ENCODE measurements at places on chromosomes 5 and 9. TPM values are rescaled to one million over a fixed set of nuclear protein-coding genes. Genes with fewer than 3 reads are reported as not detected.

DNA sequence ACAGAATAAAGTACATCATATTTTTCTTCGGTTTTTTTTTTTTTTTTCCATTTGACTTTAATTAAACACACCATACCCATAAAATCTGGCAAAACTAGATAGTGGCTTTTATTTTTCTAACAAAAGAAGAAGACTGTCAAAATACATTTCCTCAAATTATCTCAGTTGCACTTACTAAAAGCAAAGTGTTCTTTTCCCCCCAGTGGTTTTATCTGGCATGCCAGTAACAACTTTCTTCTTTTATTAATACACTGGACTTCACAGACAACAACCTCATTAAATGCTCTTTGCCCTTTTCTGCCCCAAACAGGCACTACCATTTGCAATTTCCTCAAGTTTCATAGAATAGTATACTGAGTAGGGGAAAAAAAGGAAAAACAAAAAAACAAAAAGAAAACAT is 1792.3 kb downstream of the EFNA5 start:
- DNase-seq = no peak

DNA sequence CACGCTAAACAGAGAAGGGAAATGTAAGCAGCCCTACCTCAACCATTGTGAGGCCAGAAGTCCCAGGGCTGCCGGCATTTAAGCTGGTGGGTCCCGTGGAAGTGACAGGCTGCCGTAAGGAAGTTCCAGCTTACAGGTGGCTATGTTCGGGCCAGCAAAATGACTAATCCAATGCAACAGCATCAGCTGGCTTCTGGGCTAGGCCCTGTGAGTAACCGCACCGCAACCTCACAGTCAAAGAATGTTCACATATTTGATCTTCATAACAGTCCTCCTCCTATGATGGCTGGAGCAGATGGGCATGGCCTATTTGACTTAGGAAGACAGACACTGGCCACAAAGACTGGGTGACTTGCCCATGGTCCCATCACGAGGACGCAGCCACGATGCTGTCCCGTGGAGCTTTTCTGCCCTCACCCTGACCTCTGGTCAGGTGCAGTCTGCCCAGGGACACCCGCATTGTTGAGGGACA is 88.2 kb downstream of the LIFR start:
- DNase-seq = no peak

- DNase-seq = no peak
Measured at GRCh38 chr9:8134635-8135034, 335.1 kb upstream of the DMAC1 start.

DNA sequence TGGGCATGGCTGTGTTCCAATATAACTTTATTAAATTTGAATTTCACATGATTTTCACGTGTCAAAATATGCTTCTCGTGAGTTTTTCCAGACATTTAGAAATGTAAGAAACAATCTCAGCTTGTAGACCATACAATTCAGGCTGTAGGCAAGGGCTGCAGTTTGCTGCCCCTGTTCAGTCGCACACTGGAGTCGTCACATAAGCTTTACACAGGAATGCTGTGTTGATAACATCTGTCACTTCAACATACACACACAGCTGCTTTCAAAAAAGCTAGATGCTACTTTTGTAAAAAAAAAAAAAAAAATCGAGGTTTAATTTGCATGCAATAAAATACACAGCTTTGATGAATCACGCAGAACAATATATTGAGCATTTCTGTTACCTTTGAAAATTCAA is 77.9 kb downstream of the MYO10 start:
- DNase-seq = no peak

DNA sequence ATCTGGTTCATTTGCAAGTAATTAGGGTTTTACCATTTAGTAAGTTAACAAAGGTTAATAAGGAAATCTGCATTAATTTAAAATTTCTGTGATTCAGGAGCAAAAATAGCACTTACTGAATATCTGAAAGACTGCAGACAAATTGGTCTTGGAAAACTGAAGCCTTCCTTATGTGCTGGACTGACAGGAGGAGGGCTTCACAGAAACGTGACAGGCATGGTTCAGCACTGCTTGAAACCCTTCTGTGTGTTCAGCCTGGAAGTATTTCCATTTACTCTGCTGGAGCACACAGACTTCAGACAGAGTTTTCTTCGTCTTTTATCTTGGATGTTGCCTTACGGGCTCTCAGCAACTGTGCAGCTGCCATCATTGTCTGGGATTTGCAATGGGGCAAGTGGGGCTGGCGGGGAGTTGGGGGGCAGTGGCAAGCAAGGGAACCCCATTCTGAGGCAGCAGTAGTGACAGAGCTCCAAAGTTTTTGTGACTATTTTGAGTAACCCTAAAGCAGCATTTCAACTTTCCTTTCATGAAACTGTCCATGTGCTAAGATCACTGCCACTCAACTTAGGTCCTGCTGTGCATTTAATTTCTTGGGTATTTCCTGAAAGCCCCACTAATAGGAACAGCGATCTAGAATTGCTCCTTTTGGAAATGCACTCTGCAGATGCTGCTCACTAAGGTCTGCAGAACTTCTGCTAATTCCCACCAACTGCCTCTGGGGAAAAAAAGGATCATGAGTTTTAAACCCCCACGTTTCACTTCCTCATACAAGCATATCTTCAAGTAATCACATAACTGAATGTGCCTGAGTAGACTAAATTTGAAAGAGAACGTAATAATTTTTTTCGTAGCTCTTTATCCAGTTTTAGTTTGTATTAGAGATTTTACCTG is 56.6 kb downstream of the KCNN2 start:
- no peak for DNase-seq

DNA sequence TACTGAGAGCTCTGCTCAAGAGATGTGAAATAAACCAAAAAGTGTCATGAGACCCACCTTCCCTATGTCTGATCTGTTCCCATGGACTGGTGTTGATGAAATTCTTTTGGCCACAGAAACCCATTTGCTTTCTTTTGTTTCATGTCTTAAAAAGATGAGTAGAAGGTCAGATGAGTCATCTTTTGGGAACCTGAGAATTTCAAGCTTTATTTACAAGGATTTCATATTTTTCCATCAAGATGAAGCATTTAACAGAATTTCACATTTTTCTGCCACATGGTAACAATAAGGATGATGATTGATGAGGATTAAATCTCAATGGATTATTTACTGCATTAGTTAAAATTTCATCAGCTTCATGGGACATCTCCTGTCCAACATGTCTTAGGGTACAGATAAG is 337.8 kb downstream of the DEPDC1B start:
- DNase-seq = no peak

DNA sequence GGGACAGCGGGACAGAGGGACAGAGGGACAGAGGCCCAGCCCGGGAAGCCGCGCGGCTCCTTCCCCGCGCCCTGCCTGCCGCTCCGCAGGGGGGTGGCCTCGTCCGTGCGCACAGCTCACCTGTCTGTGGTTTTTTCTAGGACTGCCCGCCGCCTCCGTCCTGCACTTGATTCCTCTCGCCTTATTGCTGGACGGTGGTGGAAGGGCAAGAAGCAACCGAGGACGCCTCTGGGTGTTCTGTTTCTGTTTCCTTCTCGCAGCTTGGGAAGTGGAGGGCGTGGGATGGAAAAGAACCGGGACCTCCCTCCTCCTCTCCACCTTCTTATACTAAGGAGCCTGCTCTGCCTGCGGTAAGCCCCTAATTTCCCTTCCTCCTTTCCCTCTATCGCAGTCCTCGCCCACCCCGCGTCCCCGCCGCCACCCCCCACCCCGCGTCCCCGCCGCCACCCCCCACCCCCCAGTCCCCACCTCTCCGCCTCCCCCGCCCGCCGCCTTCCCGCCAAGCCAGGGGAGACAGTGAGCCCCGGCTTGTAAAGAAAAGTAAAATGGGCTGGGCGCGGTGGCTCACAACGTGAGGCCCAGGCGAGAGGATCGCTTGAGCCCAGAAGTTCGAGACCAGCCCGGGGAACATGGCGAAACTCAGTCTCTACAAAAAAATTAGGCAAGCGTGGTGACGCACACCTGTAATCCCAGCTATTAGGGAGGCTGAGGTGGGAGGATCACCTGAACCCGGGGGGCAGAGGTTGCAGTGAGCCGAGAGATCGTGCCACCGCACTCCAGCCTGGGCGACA is 9.6 kb upstream of the FLT4 start:
- no peak for DNase-seq

GRCh38 chr5:83503662-83504061 is 32.1 kb downstream of the VCAN start:
- no peak for DNase-seq

- DNase-seq = no peak
Measured at GRCh38 chr9:10062629-10063395, 550.0 kb downstream of the PTPRD start.

- no peak for DNase-seq
Measured at GRCh38 chr9:108073823-108074222, 584.3 kb upstream of the KLF4 start.

DNA sequence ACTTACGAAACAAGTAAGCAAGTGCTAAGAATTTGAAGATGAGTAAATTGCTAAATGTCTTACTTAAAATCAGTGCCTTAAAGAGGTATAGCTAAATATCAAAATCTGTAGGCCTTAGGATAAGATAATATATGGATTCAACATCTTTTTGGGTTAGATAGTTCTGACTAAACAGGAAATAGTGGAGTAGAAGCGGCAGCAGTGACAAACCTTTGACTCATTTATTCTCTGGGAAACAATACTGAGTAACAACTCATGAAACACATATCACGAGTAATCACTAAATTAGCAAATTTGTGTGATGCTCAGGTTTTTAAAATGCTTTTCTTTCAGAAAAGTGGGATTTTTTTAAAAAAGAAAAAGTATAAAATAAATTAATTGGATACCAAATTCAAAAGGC is 762.1 kb upstream of the TYRP1 start:
- no peak for DNase-seq

DNA sequence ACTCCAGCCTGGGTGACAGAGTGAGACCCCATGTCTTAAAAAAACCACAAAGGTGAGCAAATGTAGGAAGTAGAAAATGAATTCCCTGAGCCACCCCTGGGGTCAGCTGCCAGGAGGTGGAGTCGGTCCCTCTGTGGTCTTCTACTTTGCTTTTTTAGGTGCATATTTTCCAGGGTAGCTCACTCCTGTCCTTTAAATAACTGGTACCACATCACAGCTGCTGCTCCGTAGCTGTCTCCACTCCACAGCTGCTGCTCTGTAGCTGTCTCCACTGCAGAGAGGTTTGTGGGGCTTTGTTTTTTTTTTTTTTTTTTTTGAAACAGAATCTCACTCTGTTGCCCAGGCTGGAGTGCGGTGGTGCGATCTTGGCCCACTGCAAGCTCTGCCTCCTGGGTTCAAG is 8.9 kb downstream of the WDR5 start:
- DNase-seq = no peak

- DNase-seq = no peak
Measured at GRCh38 chr5:155276231-155276630, 262.7 kb downstream of the KIF4B start.

DNA sequence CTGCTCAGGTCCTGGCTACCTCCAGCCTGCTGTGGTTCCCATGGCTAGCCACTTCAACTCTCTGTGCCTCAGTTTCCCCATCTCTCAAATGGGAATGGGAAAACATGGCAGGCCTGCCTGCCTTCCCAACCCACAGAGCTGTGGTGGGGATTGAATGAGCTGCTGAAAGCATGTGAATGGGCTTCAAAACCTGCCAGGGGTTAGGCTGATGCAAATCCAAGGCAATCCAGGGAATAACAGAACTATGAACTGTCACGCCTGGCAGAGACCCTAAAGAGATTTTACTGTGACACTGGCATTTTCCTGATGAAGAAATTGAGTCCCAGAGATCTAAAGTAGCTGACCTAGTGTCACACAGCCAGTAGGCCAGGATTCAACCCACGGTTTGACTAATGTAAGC is 29.9 kb upstream of the TCF7 start:
- DNase-seq = no peak

GNAQ gene
- 28.1 TPM for total RNA-seq

SLC1A3 gene
- total RNA-seq = not detected

OR1K1 gene
- total RNA-seq = not detected

RANBP3L gene
- total RNA-seq = not detected

FOXD4 gene
- total RNA-seq = 0.71 TPM

LTC4S gene
- 2.5 TPM for total RNA-seq

ARSK gene
- 5.2 TPM for total RNA-seq

IFNK gene
- total RNA-seq = not detected

SV2C gene
- total RNA-seq = 0.07 TPM

DMRT2 gene
- total RNA-seq = not detected

FABP6 gene
- total RNA-seq = not detected
